ENCODE measurements at places on chromosomes 5 and 9.

GRCh38 chr9:71690689-71691435 is 77.5 kb downstream of the CEMIP2 start:
- no peak for DNase-seq

- peak; percentile 10 for DNase-seq
These were observed at the start of gene PDZD2 for GRCh38 chr5:31638748-31639418. Gene PDZD2 (plus strand): TSS chr5:31639131.

DNA sequence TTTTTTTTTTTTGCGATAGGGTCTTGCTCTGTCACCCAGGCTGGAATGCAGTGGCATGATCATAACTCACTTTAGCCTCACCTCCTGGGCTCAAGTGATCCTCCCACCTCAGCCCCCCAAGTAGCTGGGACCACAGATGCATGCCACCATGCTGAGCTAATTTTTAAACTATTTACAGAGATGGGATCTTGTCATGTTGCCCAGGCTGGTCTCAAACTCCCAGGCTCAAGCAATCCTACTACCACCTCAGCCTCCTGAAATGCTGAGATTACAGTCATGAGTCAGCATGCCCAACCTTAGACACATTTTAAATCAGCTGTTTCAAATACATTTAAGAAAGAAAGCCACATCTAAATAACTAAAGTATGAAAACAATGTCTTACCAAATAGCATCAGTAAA is 439.0 kb downstream of the EBF1 start:
- DNase-seq: no peak

- DNase-seq: no peak
These were observed 505 bp downstream of the RPS14 start for GRCh38 chr5:150448952-150449516.

GRCh38 chr5:171898386-171898785 is 108.1 kb downstream of the FBXW11 start:
- DNase-seq: no peak

DNA sequence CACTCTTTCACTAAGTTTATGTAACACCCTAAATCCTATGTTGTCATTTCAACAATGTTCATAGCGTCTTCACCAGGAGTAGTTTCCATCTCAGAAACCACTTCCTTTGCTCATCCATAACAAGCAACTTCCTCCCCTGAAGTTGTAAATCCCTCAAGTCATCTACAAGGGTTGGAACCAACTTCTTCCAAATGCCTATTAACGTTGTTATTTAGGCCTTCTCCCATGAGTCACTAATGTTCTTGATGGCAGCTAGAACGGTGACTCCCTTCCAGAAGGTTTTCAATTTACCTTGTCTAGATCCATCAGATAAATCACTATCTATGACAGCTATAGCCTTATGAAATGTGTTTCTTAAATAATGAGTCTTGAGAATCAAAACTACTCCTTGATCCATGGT is 73.3 kb upstream of the TARS1 start:
- DNase-seq: no peak

DNA sequence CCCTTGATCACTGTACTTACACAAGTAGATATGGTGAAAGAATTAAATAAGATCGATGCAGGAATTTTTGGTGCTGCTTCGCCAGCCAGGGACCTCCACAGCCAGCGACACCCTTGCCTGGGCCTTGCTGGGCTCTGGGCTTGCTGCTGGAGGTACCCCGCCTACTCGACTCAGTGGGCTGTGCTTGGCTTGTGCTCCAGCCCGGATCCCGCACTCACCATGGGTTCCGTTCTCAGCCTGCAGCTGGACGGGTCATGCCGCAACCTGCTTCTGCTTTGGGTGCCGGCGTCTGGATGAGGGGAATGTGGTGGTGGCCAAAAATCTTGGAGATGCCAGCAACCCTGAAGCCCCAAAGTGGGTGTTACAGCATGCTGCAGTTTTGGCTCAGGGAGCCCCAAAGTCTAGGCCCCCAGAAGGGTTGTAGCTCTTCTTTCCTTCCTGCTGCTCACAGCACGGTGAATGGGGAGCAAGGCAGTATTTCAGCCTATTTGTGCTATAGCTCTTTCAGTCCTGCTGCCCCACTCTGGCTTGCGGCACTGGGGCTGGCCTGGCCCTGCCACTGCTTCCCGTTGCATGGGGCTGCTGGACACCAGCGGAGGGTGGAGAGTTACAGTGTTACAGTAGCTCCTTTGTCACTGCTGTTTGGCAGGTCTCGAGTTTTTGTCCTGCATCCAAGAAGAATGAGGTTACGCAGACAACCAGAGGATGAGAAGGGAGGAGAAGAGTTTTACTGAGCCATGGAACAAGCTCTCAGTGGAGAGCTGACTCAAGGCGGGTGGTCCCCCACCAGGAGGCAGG is 48.0 kb downstream of the TARS1 start:
- DNase-seq: no peak

DNA sequence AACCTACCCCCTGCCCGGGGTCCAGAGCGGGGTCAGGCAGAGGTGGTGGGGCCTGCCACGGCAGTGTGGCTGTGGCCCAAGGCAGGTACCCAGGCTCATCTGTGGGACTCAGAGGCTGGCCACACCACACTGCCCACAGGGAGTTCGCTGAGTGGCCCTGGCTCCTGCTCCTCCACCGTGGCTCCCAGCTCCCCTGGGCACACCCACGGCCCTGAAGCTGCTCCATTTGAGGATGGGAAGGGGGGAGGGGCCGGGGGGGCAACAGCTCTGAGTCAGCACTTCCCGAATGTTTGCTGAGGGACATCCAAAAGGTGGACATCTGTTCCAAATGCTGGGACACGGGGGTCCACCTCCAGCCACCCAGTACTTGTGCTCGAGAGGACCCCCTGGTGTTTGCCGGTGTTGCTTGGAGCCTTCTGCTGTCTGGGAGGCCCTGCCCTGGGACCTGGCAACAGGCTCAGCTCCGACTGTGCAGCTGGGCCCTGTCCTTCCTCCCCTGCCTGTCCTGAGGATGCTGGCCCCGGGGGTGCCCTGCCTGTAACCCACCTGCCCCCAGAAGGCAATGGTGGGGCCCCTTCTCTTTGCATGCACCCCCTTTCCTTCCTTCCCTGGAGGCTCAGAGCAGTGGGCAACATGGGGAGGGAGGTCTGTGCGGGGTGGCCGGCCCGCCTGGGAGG is 2.5 kb upstream of the NRARP start:
- no peak for DNase-seq

DNA sequence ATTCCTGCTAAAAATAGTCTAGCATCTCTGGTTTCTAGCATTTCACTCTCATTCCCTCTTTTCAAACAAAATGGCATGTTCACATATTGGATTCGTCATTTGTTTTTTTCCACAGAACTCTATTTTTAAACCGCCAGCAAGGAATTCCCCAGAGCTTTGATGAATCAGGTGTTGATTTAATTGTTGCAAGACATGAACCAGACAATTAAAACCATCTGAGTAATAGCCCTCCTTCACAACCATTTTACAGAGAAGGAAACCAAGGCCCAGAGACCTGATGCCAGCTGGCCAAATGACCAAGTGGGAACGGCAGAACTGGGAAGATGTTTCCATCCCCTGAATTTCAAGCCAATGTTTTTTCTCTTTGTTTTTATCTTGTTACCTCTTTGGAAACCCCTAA is 167.0 kb downstream of the CAAP1 start:
- DNase-seq: peak; percentile 0

GRCh38 chr9:3906437-3907213 is 380.8 kb upstream of the RFX3 start:
- DNase-seq: peak; percentile 87

GRCh38 chr5:149110406-149110805 is 30.9 kb upstream of the ABLIM3 start:
- DNase-seq: no peak

DNA sequence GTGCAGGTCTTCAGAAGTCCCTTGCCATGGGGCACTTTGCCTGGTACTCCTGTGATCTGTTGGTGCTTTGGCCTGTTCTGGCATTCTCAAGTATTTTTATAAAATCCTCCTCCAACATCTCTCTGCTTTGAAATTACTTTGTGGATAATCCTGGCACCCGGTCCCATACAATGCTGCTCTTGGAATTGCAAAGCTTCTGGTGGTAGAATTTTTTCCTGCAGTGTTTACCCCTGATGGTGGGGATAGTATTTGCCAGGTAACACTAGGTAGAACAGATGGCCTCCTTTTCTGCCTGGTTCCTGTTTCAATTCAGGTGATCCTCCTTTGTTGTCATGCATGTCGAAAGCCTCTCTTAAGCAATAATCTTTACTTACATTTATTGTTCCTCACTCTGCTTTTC is 109.8 kb upstream of the ATP10B start:
- DNase-seq: no peak

DNA sequence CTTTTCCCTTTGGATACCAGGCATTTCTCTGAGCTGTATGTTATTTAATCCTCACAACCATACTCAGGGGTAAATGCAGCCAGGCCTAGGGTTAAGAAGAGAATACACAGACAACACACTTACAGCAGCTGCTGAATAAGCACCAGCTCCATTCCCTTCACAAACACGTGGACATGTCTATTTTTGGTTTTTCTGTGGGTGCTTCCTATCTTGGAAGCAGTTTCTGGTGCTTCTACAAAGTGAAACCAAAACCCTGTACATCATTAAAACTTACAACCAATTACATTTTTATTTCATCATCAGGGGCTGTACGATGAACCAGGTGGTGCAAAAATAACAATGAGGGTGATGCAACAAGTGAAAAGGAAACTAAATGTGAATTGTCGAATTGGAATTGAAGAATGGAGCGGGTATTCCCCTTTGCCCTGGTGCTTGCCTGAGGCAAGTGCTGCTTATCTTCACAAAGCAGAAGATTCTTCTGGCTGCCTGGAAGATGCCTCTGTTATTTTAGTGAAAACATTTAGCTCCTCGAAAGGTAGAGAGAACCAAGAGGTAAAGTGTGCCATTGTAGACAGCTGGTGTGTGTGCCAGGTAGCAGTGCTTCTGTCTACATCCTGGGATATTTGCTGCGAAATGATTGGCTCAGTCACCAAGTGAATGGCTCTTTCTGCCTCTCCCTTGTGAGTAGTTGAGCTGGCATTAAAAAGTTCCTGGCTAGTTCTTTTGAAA is 18.6 kb upstream of the IFNB1 start:
- DNase-seq: peak; percentile 29

DNA sequence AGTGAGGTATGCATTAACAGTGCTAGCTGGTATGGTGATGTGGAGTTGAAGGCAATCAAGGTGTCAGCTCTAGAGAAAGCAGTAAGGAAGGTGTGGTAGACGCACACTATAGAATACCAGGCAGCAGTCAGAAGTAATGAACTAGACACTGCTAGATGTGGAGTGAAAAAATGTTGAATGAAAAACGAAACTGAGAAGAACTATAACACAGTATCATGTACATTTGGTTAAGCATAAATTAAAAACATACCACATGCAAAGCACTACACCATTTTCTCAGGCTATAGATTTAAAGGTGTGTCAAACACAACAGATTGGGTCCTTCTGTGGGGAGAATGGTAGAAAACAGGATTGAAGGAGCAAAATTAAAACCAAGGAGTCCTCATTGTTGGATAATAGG is 15.4 kb downstream of the ZNF622 start:
- DNase-seq: no peak

GRCh38 chr9:14722391-14723035 is at the start of gene CER1:
Gene CER1 (minus strand): TSS chr9:14722733. CDS start chr9:14722672, 61 bp downstream.
- no peak for DNase-seq

DNA sequence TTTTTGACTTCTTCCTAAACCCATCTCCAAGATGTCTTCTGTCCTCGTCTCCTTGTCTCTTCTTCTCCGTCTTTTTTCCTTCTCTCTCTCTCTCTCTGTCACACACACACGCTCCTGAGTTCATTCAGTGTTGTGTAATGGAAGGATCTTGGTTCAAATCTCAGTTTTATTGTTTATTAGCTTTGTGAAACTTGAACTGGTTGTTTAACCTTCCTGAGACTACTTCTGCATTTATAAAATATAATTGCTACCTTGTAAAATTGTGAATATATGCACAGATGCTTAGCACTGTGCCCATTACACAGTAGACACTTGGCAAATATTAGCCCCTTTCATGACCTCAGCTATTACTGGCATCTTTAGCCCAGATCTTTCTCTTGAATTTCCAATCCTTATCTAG is 2.4 kb upstream of the NADK2 start:
- no peak for DNase-seq

DNA sequence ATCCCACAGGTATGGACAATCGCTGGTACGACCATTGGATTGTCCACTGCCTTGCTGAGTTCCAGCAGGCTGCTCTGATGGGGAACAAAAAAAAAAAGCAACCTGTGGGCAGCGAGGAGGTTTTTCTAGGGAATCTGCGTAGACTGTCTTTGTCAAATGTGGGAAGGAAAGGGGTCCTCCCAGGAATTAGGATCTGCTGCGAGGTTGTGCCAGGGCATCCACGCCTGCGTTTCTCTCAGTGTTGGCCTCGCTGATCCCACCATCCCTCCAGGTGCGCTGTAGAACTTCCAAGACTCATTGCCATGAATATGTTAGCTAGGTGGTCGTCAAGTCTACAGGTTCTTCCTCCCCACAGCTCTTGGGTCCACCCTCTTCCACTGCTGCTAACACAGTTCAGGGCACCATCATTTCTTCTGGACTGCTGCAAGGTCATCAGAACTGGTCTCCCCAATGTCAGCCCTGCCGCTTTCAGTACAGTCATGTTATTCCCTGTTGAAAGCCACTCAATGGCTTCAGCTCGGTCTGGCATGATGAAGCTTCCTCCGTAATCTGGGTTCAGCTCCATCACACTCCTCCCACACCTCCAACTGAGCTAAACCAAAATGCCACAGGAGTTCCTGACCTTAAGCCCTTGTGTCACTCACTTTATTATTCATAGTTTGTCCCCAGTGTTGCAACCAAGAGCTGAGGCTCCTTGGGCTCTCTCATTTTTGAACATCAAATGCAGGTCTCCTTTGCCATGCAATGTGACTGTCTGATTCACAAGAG is 79.5 kb upstream of the DMRT1 start:
- no peak for DNase-seq

DNA sequence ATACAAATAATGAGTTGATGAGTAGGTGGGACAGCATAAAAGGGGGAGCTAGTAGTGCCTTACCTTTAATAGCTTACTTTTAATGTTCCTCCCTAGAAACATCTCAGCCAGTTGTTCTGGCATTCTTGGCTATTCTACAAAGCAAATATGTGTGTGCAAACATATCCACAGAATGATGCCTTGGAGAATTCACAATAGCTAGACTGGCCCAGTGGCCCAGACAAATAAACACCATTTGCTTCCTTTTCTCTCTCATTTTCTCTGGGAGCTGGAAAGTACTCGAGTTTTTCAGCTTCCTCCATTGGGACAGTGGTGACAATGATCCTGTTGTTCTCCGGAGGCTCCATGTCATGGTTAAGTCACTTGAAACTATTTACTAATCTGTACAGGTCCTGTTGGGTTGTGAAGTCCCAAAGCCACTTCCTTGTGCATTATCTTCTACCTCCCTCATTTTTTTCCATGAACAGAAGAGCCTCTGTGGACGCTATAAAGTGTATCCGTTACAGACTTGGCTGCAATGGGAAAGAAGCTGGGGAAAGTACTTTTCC is 122.9 kb downstream of the DMAC1 start:
- DNase-seq: no peak

DNA sequence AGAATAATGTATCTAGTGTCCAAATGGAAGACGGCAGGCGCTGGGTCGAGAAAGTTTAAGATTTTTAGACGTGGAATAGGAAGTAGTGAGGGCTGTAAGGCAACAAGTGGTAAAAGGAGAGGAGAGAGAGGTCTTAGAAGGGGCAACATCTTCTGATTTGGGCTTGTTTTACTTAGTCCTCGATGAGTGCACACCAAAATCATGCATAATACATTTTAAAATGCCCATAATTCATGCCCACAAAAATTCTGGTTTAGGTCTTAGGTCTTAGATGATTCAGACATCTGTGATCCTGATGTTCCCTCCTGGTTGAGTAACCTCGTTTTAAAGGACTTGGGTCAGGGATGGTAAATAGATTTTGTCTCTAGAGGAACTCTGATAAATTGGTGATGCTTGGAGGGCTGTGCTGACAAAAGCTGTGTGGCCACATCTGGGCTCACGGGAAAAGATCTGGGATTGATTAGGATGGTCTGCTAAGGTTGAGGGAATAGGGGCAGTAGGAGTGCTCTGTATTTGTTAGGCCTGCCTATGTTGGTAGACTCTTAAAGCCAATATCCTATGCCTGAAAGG is 476.3 kb downstream of the CCDC171 start:
- no peak for DNase-seq

All from skeletal muscle cell (primary cell).